ENCODE measurements at places on chromosomes 5 and 9.

- no peak for DNase-seq
These were observed 2.6 kb upstream of the SMC5 start for GRCh38 chr9:70256123-70256551.

DNA sequence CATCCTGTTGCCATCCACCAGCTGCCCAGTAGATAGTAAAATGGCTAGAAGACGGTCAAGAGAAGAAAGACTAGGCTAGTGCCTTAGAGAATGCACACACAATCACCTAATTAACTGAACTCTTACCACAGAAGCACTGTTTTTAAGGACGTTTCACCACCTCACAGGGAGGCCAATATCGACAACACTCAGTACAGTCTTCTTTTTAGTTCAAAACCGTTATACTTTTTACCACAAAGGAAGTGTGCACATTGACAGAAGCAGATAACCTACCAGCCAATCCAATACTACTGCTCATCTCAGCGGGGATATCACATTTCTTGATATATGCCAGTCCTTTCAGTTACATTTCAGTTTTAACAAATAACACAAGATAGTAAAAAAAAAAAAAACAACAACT is 122.3 kb downstream of the GNAQ start:
- DNase-seq, result no peak

- DNase-seq, result no peak
These were observed 3.5 kb downstream of the GZMK start for GRCh38 chr5:55027595-55027994.

GRCh38 chr5:107639990-107640389 is 30.7 kb downstream of the EFNA5 start:
- DNase-seq, result no peak
